ENCODE measurements at places on chromosomes 12 and 14.

DNA sequence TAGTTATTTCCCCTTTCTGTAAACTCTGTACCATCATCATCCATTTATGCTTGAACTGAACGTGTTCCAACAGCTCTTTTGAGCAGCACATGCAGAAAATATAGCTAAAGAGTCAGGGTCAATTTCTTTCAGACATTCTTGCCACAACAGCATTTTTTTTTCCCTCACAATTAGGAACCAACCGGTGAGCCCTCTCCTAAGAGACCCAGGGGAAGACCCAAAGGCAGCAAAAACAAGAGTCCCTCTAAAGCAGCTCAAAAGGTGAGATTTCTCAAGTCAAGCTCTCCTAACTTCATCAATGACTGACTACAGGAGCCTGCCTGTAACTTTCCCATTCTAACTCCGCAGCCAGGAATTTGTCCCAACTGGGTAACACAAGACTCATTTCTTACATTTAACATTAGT, 3.5 kb downstream of the HMGA2 start:
- DNase-seq, result no peak

GRCh38 chr12:82438356-82438755, 80.0 kb downstream of the METTL25 start:
- no peak for DNase-seq

- DNase-seq, result peak; percentile 80
These were observed 1.2 kb upstream of the GAPDH start for GRCh38 chr12:6532927-6533652.

DNA sequence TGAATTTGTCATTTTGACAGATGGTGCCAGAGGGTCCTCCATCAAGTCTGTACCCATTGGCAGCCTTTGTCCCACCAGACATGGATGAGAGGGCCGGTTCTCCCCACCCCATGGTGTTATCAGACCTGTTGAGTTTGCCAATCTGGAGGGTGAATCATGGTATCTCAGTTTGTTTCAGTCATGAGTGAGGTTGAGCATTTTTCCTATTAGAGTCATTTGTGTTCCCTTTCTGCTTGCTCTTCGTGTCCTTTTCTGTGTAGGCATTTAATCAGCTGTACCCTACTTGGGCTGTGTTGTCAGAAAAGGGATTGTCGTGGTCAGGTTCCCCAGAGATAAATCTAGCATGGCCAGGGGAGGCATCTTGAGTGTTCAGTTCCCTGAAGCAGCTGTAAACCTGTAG, 30.5 kb downstream of the SLC24A4 start:
- DNase-seq, result no peak

GRCh38 chr12:97941686-97942354, 479.2 kb downstream of the RMST start:
- no peak for DNase-seq

DNA sequence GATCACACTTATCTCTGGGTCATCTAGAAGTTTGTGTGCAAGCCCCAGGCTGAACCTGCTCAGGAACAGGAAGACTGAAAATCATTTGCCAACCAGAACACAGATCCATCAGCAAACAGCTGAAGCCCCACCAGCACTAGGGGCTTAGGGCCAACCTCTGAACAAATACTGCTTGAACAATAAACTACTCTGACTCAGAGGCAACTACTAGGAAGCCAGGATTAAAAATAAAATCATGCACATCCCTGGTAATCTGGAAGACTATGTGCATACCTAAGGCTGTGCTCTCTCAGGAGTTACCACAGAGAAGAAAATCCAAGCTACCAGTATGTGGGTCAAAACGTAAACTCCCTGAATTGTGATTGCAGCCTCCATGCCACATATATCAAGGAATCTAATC, 15.9 kb downstream of the GALNT8 start:
- no peak for DNase-seq

DNA sequence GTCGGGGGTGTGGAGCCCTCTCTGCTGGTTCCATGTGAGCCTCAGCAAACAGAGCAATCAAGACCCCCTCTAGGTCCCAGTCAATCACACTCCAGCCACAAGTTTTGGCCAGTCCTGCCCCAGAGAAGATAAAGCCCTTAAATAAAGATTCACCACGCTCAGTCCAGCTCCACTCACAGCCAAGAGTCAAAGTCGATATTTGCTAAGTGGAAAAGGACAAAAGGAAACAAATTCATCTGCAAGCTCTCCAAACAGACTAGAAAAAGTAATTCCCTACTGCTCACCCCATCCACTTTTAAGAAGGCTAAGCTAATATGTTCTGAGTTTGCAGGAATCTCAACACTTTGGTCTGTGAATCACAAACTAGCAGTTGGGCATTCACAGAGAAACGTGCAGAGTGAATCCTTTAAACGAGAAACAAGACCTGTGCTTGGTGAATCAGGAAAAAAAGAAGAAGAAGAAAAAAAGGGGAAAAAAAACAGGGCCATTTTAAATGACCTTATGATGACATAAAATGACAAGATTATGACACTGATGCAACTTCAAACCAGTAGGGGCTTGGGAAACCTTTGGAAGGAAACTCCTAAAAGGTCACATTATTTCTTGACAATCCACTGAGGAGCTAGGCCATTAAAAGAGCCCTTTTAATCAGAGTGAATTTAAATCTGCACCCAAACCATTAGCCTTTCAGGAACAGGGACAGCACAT, 41.8 kb upstream of the FOXN3 start:
- no peak for DNase-seq

DNA sequence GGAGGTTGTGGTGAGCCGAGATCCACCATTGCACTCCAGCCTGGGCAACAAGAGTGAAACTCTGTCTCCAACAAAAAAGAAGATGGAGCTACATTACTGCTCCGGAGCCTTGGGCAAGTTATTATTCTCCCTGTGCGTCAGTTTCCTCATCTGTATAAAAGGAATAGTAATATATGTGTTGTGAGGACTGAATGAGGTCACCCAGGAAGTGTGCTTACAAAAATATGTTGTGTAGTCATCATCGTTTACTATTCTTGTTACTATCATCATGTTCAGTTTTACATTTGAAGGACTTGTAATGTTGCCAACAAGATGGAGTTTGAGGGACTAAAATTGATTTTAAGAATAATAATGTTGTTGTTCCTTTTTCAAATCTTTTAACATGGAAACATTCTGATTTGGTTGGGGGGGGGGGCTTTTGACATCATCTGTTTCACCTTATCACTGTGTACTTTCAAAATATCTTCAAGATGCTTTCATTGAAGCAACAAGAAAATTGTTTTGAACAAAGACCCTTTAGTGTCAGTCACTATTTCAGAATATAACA, 156.8 kb downstream of the PDE3A start:
- no peak for DNase-seq

DNA sequence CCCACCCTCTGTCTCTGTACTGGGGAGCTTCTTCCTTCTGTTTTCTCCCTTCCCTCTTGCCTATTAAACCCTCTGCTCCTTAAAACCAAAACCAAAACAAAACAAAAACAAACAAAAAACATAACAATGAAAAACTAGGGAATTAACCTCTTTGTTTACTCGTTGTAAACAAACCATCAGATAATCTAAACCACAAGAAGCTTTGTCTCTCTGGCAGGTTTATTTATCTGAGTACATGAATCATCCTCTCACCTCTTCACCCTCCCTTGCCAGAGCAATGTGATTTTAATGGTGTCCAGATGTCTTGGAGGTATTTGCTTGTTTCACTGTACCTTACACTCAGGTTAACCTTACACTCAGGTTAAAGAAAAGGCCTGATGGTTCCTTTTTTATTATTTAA, 66.1 kb downstream of the DYRK2 start:
- DNase-seq, result no peak

DNA sequence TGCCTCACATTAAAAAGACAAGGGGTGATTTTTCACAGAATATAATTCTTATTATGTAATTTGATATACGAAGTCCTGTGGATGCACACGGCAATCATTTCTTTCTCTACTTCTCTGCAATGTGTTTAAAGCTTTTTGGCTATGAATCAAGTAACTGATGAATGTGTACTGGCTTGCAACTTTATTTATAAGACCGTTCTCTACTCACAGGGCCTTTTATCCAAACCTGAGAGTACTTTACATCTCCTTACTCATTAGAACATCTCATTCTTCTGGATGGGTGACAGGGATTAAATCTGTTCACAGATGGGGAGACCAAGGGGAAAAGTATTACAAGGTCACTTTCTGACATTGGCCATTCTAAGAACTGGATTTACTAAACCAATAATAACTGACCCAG, 215.8 kb upstream of the DIO2 start:
- peak; percentile 50 for DNase-seq

DNA sequence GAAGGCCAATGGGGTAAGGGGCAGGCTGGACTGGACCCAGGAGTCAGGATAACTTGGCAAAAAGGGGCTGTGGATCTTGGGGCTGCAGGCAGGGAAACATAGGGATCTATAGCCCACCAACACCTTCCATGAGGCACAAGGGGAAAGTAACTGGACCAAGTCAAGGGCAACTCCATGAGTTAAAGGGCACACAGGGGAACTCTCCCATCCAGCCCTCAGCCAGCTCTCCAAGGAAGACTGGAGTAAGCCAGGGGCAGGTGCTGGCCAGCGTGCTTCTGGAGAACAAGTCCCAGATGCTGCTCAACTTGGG, 31.3 kb upstream of the ZFP36L1 start:
- no peak for DNase-seq

- DNase-seq, result no peak
These were observed 16.1 kb upstream of the AICDA start for GRCh38 chr12:8628731-8629130.

DNA sequence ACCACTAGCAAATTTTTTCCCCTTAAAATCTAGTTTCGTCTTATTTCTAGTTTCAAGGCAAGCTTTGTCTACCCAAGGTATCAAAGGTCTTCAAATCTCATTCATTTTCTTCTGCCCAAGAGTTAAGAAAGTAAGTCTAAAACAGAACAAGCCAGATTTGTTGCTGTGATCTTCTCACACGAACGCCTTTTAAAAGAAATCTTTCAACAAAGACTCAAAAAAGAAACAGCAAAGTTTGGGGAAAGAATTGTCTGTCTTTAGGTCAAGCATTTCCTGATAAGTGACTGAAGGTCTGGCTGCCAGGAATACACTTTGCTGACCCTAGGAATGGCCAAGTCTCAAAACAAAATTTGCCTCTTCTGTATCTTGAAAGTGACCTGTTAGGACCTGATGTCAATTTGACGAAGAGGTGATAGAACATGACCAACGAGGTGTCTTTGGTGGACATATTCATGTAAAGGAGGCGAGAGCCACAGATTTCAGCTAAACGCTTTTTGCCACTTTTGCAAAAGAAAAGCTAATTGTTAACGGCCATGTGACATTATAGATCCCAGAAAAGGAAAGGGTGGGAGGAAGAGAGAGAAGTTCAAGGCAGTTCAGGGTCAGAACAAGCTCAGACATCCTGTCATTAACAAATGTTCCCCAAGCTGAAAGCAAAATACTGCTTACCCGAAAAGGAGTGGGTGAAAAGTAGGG, 1.7 kb downstream of the CDK17 start:
- DNase-seq, result no peak

- peak; percentile 90 for DNase-seq
These were observed 1.3 kb downstream of the CLEC9A start for GRCh38 chr12:10031771-10032175.

GRCh38 chr12:80861641-80862378, 75.9 kb downstream of the LIN7A start:
- DNase-seq, result peak; percentile 79

- peak; percentile 42 for DNase-seq
These were observed 6.4 kb downstream of the STX2 start for GRCh38 chr12:130832561-130833209.

GRCh38 chr14:63401646-63402045, 82.9 kb upstream of the GPHB5 start:
- DNase-seq, result no peak

DNA sequence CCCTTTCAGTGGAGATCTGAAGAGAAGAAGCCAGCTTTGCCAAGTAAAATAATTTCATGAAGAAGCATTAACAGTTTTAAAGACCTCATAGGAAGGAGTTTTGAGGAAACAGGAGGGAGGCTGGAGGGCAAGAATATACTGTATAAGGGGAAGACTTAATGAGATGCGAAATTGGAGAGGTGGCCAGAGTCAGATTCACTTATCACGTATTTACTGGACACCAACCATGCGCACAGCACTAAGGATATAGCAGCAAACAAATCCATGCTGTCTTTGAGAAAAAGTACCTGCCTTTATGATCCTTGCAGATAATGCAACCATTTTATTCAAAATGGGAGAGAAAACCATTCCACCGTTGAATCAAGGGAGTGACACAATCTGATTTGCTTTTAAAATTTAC, 100.3 kb downstream of the ERC1 start:
- DNase-seq, result no peak

DNA sequence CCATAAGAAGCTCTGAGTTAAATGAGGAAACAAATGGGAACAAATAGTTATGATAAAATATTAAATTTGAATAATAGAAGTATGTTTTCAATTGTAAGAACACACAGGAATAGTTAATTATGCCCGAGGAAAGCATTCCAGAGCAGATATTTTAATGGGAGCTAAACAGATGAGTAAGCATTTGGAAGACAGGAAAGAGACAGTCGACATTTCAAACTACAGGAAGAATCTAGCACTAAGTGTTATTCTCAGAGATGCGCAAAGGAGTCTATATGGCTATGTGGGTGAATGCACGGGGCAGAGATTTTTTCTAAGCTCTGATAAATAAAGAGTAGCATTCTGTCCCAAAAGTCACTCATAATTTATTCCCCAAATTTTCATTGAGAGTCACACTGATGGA, 64.5 kb upstream of the SSTR1 start:
- peak; percentile 65 for DNase-seq

DNA sequence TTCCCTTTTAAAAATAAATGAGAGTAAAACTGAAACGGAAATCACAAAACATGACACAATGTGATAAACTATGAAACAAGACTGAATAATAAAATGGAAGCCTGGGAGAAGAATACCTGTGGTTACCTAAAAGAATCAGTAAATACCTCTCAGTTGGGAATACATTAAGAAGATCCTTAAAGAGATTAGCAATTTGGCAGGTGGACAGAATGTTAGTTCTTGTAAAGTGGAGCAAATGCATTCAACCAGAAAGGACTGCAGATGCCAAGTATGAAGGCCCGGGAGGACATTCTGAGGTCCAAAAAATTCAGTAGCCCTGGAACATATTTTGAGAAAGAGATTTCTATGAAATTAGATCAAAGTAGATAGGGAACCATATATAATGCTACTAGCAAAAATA, 861.3 kb upstream of the SEL1L start:
- DNase-seq, result no peak

DNA sequence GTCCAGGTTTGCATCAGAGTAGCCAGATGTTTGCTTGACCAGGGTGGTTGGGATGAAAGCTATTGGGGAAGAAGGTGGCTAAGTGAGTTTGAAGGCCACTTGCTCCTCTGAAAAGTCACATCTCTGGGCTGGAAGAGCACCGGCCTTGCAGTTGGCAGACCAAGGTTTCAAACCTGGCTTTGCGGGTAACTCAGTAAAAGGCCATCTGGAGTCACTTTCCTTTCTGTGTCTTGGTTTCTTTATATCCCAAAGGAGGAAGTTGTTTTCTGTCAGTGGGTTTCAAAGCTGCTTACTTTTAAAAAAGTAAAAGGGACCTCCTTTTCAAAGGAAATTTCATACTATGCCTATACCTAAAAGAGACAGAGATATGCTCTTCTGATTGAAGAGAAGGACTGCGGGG, 26.2 kb upstream of the CMA1 start:
- no peak for DNase-seq

Measured in fibroblast of skin of abdomen (primary cell).